ENCODE measurements at places on chromosomes 13 and 19. TPM values are rescaled to one million over a fixed set of nuclear protein-coding genes. Genes with fewer than 3 reads are reported as not detected.
A peak's percentile ranks its signal among the peaks of the same experiment; 100 is the strongest.

DNA sequence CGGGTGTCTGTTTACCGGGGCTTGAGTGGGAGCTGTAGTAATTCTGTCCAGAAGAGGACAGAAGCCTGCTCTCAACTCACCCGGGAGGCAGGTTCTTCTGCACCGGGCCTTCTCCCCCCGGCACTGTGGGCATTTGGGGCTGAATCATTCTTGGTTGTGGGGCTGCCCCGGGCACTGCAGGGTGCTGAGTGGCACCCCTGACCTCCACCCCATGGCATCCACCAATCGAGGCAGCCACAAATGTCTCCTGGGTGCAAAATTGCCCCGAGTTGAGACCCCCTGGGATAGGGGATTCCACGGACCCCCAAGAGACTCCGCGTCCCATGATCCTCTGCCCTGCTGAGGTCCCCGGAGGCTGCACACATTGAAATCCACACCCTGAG is 68.8 kb downstream of the GNG7 start:
- H3K4me1 ChIP-seq: peaks cover 17% of the 10 kb centered on the region
- H3K27ac ChIP-seq: no peak overlapping the region
- no peak overlapping the region for H3K4me3 ChIP-seq
- H3K36me3 ChIP-seq: peaks cover 4% of the 10 kb centered on the region

- H3K4me3 ChIP-seq: no peak overlapping the region
- no peak overlapping the region for H3K27ac ChIP-seq
- H3K4me1 ChIP-seq: no peaks in the 10 kb centered on the region
- DNase-seq: no peak
- H3K36me3 ChIP-seq: no peaks in the 10 kb centered on the region
- H3K27me3 ChIP-seq: peaks cover 4% of the 10 kb centered on the region
These were observed 158.7 kb downstream of the SLC7A1 start for GRCh38 chr13:29436721-29437280.

DNA sequence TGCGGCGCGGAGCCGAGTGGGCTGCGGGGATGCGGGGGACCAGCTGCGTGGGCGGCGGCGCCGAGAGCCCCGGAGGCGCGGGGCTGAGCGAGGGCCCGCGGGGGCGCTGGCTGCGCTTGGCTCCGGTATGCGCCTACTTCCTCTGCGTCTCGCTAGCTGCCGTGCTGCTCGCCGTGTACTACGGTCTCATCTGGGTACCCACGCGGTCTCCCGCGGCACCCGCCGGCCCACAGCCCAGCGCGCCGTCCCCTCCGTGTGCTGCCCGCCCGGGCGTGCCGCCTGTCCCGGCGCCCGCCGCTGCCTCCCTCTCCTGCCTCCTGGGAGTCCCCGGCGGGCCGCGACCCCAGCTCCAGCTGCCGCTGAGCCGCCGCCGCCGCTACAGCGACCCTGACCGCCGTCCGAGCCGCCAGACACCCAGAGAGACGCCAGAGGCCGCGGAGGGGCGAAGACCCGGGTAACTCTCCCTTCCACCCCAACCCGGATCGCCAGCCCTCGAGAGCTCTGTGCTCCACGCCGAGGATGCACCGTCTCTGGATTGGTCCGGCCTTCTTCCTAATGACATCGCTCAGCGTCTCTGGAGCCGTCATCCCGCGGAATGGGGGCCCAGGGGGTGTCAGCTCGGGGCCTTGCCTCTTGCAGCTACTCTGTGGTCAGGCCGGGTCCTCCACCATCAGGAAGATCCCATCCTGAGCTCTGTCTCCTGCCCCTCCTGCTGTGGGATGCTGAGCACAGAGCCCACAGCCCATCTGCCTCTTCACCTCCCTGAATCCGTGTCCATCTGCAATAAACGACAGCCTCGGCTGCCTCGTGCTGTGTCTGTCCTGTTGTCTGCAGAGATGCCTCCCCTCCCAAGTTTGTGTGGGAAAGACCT is 441 bp downstream of the INAFM1 start:
- H3K27ac ChIP-seq: peak overlapping the region; percentile 54
- no peak for DNase-seq
- peaks cover 17% of the 10 kb centered on the region for H3K4me1 ChIP-seq
- H3K36me3 ChIP-seq: peaks cover 11% of the 10 kb centered on the region

The KIR2DL4 gene
- total RNA-seq: not detected

GRCh38 chr19:40155749-40156265 is 35.4 kb upstream of the MAP3K10 start:
- no peaks in the 10 kb centered on the region for H3K36me3 ChIP-seq
- H3K27ac ChIP-seq: no peak overlapping the region
- DNase-seq: no peak
- no peaks in the 10 kb centered on the region for H3K27me3 ChIP-seq
- no peak overlapping the region for H3K4me3 ChIP-seq
- H3K4me1 ChIP-seq: peaks cover 8% of the 10 kb centered on the region

DNA sequence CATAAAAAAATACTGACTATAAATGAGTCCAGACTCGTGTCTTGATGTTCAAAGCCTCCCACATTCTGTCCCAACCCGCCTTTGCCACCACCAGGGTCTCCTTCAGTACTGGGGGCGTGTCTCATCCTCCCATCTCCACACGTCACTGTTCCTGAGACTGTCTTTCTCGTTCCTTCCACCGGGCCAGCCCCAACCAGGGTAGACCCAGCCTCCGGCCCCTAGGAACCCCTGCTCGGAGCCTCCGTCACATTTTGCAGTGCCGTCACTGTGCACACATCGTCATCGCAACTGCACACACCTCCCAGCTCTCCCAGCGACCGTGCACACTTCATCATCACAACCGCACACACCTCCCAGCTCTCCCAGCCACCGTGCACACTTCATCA is 73.4 kb downstream of the SPACA7 start:
- no peak overlapping the region for H3K27ac ChIP-seq
- DNase-seq: no peak
- no peaks in the 10 kb centered on the region for H3K4me1 ChIP-seq

The PTPRH gene
- total RNA-seq: not detected
